ENCODE measurements at places on chromosomes 5 and 9. TPM values are rescaled to one million over a fixed set of nuclear protein-coding genes. Genes with fewer than 3 reads are reported as not detected.

GRCh38 chr9:129816501-129817435, 7.2 kb downstream of the TOR1A start:
- no peak overlapping the region for H3K4me3 ChIP-seq
- no peak for DNase-seq
- no peaks in the 10 kb centered on the region for H3K4me1 ChIP-seq
- no peaks in the 10 kb centered on the region for H3K27me3 ChIP-seq

GABRA6 gene
- total RNA-seq = not detected

PRR7 gene
- 23.3 TPM for total RNA-seq

- no peaks in the 10 kb centered on the region for H3K4me1 ChIP-seq
- no peaks in the 10 kb centered on the region for H3K36me3 ChIP-seq
- no peak for DNase-seq
- H3K4me3 ChIP-seq = no peak overlapping the region
- no peak overlapping the region for H3K27ac ChIP-seq
Observed at GRCh38 chr9:28260330-28260729, 687.0 kb upstream of the C9orf72 start.

DNA sequence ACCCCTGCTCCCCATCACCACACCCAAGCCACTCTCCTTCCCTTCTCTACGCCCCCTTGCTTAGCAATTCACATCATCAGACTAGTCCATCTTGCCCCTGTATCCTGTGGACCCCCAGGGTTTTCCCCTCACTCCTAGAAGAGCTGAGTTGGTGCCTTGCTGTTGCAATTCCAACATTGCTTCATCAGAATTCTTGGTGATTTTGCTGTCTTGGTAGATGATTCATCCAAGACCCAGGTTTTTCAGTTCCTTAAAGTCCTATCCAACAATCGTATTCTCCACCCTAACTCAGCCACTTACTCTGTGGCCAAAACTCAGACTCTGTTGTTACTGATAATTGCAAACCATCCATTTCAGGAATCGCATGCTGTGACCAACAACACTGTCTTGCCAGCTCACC, 21.4 kb upstream of the CCNJL start:
- no peaks in the 10 kb centered on the region for H3K36me3 ChIP-seq
- no peak overlapping the region for H3K4me3 ChIP-seq
- no peak for DNase-seq
- no peaks in the 10 kb centered on the region for H3K4me1 ChIP-seq

GRCh38 chr5:123617561-123617960, 105.6 kb downstream of the CSNK1G3 start:
- H3K27ac ChIP-seq = no peak overlapping the region
- no peak for DNase-seq
- H3K4me3 ChIP-seq = no peak overlapping the region
- no peaks in the 10 kb centered on the region for H3K4me1 ChIP-seq
- H3K27me3 ChIP-seq = no peaks in the 10 kb centered on the region

DNA sequence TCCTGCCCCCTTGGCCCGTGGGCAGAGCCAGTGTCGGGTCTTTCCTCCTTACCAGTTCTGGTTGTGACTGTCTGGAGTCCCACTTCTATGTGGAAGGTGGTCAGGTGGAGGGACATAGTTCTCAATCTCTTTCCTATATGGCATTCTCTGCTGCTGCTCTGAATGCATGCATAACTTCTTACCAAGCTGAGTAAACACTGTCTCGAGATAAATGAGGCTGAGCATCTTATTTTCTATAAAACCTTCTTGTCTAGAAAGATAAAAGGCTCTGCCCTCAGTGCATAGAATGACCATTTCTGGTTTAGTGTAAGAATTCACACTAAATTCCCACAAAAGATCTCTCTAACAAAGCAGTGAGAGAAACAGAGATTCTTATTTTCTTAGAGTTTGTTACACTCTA, 106.2 kb upstream of the TBC1D2 start:
- no peak overlapping the region for H3K27ac ChIP-seq
- no peaks in the 10 kb centered on the region for H3K27me3 ChIP-seq
- no peaks in the 10 kb centered on the region for H3K4me1 ChIP-seq
